Activated CD4-positive, alpha-beta T cell treated with anti-CD3 and anti-CD28 coated beads for 4 hours (primary cell): ENCODE measurements at places on chromosomes 13 and 19.

DNA sequence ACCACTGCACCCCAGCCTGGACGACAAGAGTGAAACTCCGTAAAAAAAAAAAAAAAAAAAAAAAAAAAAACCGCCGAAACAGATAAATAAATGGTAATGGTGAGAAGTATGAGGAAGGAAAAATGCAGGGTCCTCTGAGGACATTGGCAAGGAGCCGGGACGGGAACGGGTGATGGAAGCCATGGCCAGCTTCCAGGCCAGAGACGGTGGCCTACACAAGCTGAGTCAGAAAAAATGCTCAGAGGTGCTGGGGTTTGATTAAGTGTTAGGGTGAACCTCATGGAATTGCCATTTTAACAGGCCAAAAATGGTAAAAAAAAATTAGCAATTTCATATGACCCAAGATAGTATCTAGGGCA lies 866 bp upstream of the ZSWIM4 start:
- no peak for DNase-seq

DNA sequence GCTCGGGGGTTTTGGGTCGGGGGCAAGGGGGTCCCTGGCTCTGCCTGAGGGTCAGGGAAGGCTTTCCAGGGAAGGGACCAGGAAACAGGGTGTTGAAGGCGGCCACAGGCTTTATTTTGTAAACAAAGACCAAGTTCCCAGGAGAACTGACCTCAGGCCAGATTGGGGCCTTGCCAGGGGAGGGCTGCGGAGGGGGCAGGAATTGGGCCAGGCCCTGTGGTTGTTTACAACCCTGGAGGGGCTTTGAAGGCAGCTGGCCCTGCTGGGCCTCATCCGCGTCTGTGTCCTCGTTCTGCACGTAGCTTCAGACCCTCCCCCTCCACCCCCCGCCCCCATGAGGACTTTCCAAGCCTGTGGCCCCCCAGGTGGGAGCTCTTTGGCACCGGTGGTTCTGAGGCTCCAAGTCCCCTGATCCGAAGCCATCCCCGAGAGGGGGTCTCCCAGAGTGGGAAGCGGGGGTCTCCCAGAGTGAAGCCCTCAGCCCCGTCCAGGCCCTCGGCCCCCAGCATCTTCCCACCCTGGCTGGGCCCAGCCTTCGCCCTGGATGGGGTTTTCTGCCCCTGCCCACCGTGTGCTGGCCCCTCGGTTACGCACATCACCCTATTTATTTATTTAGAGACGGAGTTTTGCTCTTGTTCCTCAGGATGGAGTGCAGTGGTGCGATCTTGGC lies 13.5 kb upstream of the BSG start:
- DNase-seq = no peak

DNA sequence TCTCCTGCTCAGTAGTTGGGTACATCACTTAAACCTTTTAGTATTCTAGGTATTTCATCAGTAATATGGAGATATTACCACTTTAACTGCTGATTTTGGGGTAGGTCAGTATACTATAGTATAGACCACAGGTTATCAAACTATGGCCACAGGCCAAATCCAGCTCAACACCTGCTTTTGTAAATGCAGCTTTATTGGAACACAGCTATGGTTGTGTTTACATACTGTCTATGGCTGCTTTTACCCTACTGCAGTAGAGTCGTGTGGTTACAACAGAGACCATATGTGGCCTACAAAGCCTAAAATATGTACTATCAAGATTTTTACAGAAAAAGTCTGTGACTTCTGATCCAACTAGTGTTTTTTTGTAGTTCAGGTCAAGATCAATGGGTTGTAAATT lies 10.3 kb downstream of the COG6 start:
- no peak for DNase-seq

DNA sequence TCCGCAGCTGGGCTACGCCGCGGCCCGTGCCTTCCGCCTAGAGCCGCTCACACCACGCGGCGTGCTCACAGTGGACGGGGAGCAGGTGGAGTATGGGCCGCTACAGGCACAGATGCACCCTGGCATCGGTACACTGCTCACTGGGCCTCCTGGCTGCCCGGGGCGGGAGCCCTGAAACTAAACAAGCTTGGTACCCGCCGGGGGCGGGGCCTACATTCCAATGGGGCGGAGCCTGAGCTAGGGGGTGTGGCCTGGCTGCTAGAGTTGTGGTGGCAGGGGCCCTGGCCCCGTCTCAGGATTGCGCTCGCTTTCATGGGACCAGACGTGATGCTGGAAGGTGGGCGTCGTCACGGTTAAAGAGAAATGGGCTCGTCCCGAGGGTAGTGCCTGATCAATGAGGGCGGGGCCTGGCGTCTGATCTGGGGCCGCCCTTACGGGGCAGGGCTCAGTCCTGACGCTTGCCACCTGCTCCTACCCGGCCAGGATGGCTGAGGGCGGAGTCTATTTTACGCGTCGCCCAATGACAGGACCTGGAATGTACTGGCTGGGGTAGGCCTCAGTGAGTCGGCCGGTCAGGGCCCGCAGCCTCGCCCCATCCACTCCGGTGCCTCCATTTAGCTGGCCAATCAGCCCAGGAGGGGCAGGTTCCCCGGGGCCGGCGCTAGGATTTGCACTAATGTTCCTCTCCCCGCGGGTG lies 7.4 kb downstream of the DBP start:
- no peak for DNase-seq

- no peak for DNase-seq
Measured at GRCh38 chr19:17706750-17707181, 12.5 kb upstream of the MAP1S start.

- no peak for DNase-seq
Measured at GRCh38 chr19:34391813-34392212, 12.4 kb upstream of the PDCD2L start.

DNA sequence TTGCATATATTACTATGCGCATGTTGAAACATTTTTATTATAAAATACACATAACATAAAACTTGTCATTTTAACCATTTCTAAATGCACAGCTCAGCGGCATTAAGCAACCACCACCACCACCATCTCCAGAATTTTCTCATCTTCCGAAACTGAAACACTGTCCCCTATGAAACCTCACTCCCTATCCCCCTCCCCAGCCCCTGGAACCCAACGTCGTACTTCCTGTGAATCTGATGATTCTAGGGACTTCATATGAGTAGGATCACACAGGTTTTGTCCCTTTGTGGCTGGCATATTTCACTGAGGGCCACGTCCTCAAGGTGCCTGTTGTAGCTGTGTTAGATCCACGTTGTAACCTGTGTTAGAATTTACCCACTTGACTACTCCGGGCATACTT lies 716 bp upstream of the MAP2K2 start:
- DNase-seq = no peak

GRCh38 chr19:8505680-8506401 lies 3.4 kb upstream of the PRAM1 start:
- peak; percentile 77 for DNase-seq

DNA sequence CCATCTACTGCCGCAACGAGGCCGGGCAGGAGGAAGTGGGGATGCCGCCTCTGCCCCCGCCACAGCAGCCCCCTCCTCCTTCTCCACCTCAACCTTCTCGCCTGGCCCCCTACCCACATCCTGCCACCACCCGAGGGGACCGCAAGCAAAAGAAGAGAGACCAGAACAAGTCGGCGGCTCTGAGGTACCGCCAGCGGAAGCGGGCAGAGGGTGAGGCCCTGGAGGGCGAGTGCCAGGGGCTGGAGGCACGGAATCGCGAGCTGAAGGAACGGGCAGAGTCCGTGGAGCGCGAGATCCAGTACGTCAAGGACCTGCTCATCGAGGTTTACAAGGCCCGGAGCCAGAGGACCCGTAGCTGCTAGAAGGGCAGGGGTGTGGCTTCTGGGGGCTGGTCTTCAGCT lies 3.4 kb upstream of the NUP62 start:
- DNase-seq = no peak

DNA sequence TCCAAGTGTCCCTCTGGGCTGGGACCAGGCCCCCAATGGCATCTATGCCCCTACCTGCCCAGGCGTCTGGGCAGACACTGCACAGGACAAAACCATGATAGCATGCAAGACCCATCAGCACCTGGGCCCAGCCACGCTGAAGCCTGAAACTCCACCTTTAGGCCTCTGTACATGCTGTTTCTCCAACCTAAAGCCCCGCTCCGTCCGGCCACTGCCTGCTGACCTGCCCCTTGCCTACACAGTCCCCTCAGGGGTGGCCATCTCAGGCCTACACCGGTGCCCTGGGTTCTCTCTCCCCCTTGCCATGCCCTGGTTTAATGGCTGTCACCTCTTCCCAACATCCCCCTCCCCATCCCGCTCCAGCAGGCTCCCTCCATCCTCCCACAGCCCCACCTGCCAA lies 15.3 kb downstream of the GJA3 start:
- no peak for DNase-seq

GRCh38 chr19:15532779-15533521 lies 24.6 kb downstream of the CYP4F22 start:
- no peak for DNase-seq

GRCh38 chr13:73358606-73359095 lies 299.8 kb downstream of the KLF5 start:
- no peak for DNase-seq

GRCh38 chr19:11293433-11294389 lies 2.2 kb upstream of the TSPAN16 start:
- peak; percentile 76 for DNase-seq

- peak; percentile 79 for DNase-seq
Measured at GRCh38 chr19:3359015-3359918, 7.1 kb upstream of the NFIC start.

DNA sequence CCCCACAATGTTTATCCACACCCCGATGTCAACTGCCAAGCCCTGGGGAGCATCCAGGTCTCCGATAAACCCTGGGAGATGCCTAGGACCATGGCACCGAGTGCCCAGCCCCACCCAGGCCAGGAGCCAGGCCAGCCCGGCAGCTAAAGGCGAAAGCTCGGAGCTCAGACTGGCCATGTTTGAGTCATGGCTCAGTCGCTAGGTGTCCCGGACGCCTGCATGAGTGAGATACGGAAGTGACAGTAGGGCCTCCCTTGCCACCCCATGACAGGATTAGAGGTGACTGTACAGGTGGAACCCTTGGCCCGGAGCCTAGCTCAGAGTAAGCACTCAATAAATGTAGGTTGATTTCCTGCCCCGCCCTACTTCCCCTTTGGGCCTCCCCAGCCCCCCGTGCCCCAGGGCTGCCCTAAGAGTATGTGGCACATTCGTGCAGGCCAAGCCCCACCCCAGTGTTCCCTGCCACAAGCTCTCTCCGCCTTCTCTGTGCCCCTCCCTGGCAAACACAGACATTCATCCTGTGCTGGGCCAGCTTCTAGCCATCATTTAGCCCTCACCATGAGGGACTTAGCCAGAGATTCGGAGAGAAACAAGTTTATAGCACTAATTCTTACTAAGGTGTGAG lies 5.8 kb upstream of the TPM4 start:
- DNase-seq = peak; percentile 79

- DNase-seq = no peak
Measured at GRCh38 chr13:77338961-77339401, 12.1 kb upstream of the MYCBP2 start.

DNA sequence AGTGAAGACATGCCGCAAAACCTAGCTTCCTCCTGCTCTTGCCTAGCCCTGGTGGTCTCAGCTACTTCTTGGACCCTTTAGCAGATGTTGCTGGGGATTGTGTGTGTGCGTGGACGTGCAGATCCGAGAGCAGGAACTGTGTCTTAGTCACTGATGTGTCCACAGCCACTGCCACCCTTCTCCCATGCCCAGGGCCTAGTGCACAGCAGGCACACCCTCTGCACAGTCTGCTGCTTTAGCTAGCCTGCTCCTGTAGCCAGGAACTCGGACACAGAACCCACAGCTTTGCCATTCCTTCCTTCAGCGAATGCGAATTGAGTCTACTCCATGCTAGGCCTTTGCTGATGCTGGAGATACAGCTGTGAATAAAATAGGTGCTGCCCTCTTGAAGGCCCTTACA lies 2.3 kb downstream of the CLPTM1 start:
- no peak for DNase-seq
